ENCODE measurements at places on chromosomes 1 and 21.

- DNase-seq, result no peak
These were observed 173.2 kb upstream of the B3GALT2 start for GRCh38 chr1:193359631-193360030.

GRCh38 chr1:225361176-225361575 lies 66.7 kb downstream of the LBR start:
- no peak for DNase-seq

DNA sequence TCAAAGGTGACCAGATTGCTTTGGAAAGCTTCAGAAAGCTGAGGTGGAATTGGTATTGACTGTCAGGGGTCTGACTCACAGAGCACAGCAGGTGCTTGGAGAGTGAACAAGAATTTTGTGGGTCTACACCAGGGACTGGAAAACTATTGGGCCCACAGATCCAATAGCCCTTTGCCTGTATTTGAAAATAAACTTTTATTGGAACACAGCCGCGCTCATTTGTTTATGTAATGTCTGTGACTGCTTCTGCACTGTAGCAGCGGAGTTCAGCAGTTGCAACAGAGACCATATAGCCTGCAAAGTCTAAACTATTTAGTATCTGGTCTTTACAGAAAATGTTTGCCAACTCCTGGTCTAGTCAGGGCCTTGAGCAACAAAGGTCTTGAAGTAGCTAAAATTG lies 315.6 kb downstream of the NFIA start:
- no peak for DNase-seq

DNA sequence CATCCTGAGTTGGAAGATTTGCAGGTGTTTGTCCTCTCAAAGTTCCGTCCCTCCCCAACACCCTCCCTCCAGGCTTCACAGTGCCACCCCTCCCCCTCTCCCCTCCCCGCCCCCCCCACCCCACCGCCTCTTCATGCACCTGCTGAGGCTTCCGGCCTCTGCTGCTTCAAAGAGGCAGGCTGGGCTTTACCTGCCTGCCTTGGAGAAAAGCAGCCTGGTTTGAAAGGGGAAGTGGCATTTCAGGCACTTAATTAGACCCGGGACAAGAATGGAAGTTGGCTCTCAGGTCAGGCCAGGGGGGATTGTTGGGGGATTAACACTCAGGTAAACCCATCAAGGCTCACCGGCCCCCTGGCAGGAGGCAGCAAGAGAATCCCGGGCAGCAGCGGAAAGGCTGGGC lies 21.1 kb downstream of the PAX7 start:
- no peak for DNase-seq

DNA sequence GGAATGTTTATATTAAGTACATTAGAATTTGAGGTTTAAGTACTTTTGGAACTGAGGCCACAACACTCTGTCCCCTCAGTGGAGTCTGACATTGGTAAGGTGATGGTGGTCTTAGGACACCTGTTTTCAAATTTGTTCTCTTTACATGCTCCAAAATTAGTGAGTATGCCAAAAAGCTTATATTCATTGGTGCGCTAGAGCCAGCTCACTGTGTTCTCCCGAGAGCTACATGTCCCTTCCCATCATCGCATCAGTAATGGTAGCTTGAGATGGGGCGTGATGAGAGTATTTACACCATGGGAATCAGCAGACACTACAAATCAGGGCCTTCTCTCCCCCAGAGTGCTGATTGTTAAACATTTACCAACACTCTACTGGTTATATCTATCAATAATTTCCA lies 19.5 kb downstream of the ETS2 start:
- DNase-seq, result no peak

- DNase-seq, result no peak
These were observed 91.5 kb downstream of the NGF start for GRCh38 chr1:115246526-115246925.

DNA sequence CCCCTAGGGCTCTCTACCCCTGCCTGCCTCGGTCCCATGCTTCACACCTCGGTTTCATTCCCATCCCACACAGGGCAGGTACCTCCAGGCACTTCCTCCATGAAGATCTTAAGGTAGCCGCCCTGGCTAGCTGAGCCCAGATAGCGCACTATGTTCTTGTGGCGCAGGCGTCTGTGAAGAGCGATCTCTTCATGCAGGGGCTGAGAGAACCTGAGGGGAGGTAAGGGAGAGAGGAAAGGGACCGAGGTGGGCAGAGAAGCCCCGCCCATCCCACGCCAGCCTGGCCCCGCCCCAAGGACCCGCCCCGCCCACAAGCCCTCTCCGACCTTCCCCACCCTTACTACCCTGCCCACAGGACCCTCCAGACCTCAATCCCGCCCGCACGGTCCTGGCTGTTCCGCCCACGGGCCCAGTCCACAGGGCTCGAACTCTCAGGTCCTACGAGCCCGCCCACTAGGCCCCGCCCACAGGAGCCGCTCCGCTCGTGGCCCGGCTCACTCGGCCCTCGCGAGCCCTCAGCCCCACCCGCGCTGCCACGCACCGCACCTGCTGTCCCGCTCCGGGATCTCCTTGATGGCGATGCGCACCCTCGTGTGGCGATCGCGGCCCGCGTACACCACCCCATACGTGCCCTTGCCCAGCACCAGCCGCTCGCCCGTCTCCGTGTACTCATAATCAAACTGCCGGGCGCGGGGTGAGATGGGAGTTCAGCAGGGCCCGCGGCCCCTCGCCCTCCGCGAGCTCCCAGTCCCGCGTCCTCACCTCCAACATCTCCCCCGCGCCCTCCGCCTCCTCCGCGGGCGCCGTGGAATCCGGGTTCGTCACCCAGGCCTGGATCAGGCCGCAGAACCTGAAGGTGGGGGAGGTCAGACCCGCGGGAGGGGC lies 6.4 kb downstream of the MAP3K6 start:
- DNase-seq, result no peak

GRCh38 chr1:221884821-221885220 lies 142.9 kb upstream of the DUSP10 start:
- no peak for DNase-seq

- no peak for DNase-seq
These were observed 341 bp upstream of the TMEM61 start for GRCh38 chr1:54980046-54980527.

DNA sequence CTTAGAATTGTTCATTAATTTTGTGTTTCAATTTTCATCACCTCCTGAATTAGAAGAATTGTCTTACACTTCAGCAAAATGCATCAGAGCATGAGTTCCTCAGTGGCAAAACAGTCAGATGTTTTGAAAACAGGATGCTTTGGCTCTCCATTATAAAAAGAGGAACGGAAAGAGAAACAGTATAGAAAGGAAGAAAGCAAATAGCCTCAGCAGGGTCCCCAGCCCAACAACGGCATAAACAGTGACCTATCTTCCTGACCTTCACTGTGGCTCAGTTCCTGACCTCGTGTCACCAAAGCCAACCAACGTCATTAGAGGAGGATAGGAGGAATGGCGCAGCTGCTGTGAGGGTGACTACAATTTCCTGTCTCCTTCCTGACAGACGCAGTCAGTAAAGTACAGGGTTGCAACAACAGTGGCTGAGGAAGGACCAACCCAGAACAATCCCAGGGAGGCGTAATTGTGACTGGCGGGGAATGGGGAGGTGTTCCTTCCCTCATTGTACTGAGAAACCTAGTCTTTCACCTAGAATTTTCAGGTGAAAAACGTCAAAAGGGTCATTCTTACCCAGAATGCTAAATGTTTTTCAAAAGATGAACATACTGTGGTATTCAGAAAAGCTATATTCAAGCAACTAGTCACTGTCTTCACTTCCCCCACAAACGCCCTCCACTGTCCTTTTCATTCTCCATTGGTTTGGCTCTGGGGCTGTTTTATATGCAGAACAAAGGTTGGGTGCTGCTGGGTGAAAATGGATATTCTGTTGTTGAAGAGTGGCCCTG lies 197.9 kb upstream of the SGIP1 start:
- DNase-seq, result peak; percentile 58

DNA sequence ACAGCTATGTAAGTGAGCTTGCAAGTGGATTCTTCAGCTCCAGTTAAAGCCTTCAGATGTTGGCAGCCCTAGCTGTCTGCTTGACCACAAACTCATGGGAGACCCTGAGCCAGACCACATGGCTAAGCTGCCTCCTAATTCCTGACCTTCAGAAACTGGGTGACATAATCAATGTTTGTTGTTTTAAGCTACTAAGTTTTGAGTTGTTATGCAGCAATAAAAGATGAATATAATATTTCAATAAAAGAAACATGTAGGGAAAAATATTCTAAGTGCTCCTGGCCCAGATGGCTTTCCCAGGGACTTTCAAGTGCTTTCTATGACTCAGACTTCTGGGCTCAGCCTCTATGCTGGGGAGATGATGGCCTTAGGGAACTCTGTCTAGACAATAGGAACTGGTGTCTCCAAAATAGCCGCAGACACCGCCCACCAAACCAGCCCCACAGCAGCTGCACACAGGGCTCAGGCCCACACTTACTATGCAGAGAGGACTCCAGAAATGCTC lies 20.3 kb upstream of the AZIN2 start:
- no peak for DNase-seq

DNA sequence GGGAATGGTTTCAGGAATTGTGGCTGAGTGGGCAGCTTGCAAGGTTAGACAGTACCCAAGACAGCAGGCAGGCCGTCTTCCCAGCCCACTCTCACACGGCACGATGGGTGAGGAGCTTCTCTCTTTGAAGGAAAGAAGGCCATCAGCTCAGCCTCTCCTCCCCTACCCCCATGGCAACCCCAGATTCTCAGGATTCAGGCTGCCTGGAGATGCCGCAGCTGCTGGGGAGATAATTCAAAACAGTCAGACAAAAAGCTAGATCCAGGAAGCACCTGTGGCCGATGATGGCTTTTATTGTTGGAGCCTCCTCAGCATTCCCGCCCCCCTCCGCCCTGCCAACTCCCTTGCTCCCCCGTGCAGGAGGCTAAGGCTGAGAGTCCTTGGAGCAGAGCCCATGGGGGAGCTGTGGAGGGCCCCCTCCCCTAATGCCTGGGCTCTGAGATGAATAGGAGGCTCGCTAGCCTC lies 220.5 kb downstream of the TRABD2B start:
- no peak for DNase-seq

DNA sequence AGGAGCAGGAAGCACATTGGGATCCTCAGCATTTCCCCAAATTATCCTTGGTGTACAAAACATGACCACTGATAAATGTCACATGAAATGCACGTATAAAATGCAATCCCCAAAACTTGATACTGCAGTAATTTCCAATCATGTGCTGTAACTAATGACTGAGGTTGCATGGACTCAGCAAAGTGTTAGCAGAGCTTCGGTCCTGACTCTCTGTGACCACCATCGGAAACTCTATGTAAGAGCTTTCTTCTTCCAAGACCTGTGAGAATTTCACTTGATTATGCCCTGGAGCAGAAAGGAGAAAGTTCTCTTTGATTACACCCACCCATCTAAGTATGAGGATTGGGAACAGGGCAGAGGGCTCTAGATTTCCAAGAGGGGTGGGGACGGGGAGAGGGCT lies 908 bp downstream of the CD53 start:
- no peak for DNase-seq

- no peak for DNase-seq
These were observed 196.9 kb downstream of the PRDM2 start for GRCh38 chr1:13896932-13897331.
